ENCODE measurements at places on chromosomes 16 and 17.

- no peak for DNase-seq
Measured at GRCh38 chr16:6032438-6032837, 934.8 kb upstream of the EEF2KMT start.

- no peak for DNase-seq
Measured at GRCh38 chr16:51166541-51166940, 15.5 kb upstream of the SALL1 start.

- DNase-seq, result no peak
Measured at GRCh38 chr17:77106874-77107358, 33.9 kb upstream of the SEC14L1 start.

DNA sequence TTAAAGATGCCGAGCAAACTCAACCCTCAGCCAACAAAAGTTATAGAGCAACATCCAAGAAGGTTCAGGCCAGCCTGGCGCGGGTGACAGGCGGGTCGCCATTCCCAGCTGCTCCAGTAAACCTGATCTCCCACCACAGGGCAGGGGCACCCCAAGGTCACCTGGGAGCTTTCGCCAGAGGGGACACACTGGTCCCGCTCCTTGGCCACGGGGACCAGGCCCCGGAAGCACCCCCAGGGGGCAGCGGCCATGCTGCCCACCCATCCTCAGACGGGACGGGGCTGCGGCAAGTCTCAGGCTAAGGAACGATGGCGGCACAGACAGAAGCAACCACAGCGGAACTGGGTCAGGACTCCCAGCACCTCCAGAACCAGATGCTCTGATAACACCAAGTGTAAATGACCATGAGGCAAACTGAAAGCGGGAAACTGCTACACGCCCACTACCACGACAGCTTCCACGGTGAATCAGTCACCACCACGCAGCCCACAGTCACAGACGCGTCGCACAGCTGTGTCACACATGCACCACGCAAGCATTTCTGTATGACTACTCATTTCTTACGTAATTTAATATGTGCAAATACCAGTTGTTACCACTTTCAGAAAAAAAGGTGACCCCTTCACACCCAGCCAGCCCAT lies 14.1 kb upstream of the CCDC154 start:
- no peak for DNase-seq

DNA sequence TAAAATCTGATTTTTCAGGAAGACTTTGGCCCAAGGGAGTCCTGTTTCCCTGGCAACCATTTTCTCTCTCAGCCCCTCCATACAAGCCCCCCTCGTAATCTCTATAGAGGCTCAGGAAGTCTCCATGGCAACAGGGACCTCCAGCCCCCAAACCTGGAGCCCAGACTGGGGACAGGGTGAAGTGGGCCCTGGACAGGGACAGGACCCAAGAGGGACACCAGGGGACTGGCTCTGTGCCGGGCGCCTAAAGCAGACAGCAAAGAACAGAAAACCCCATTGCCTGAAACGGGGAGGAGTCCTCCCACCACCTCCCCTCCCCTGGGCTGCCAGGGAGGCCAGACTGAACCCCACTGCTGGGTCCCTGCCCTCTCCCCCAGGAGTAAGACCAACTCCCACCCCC lies 40.6 kb downstream of the CPNE2 start:
- no peak for DNase-seq

DNA sequence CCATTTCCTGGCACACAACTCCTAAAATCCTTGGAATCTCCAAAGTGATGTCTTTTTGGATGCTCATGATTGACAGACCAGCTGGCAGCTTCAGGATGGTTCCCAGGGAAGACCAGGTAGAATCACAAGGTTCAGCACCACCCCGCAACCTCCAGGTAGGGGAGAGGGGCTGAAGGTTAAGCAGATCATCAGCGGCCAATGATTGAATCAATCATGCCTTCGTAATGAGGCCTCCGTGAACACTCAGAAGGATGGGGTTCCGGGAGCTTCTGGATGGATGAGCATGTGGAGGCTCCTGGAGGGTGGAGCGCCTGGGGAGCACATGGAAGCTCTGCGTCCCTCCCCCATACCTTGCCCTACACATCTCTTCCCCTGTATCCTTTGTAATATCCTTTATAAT lies 185.9 kb downstream of the SEC14L1 start:
- no peak for DNase-seq

GRCh38 chr17:2017274-2017941 lies 7.7 kb downstream of the RTN4RL1 start:
- no peak for DNase-seq

- DNase-seq, result no peak
Measured at GRCh38 chr17:49067163-49067562, 65.4 kb upstream of the B4GALNT2 start.

DNA sequence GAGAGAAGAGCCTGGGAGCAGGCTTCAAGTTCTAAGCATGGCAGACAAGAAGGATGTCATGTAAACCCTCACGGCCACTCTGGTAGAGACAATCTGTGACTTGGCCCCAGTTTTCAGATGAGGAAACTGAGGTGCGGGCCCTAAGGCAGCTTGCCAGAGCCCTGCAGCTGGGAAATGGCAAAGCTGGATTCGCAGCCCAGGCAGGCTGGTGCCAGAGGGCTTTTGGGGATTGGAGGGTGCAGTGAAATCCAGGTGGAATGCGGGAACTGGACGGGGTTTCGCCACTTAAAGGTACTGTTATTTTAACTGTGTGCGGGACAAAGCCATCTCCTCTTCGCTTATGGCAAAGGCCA lies 477 bp upstream of the OSGIN1 start:
- DNase-seq, result peak; percentile 41

- no peak for DNase-seq
Measured at GRCh38 chr16:69084289-69084688, 21.2 kb upstream of the HAS3 start.

GRCh38 chr16:57930533-57930932 lies 40.4 kb downstream of the CNGB1 start:
- DNase-seq, result no peak

- DNase-seq, result no peak
Measured at GRCh38 chr16:25256695-25257469, 763 bp downstream of the ZKSCAN2 start.

DNA sequence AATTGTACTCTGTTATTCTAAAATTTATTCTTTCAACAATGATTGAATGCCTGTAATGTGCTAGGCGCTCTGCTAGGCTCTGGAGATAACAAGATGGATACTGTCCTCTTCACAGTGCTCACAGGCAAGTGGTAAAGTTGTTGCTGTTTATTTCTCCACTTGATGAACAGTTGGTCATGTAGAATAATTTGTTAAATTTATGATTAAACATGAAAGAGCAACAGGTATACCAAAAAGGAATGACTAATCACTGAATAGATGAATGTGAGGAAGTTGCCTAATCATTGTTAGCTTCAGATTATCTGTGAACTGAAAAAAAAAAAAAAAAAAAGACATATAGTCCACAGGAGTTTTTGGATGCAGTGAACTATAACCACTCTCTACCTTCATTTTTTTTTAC lies 62.3 kb downstream of the NFATC3 start:
- no peak for DNase-seq

- no peak for DNase-seq
Measured at GRCh38 chr17:34011599-34011998, 243.5 kb upstream of the CCL2 start.

All from AG09319 (cell line).